NCI-H345 (cell line): ENCODE measurements at places on chromosomes 6 and 20.

DNA sequence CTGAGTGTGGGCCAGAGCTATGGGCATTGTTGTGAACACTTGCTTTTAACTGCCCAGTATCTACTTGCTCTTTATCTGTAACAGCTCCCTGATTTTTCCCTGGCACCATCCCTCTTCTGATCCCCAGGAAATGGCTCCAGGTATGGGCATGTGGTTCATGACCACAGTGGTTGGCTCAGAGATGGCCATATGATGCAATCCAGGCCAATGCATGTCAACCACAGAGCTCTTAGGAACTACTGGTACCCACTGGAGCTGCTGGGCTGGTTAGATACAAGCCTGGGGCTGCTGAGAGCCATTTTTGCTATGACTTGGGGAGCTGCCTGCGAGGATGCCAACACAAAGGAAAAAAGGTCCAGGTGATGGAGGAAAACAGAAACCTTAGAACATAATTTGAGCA is 55.6 kb downstream of the KCNB1 start:
- no peak for DNase-seq

GRCh38 chr6:18284261-18284660 is 19.9 kb upstream of the DEK start:
- no peak for DNase-seq

- no peak for DNase-seq
Observed at GRCh38 chr6:1775441-1775840, 165.7 kb downstream of the FOXC1 start.

DNA sequence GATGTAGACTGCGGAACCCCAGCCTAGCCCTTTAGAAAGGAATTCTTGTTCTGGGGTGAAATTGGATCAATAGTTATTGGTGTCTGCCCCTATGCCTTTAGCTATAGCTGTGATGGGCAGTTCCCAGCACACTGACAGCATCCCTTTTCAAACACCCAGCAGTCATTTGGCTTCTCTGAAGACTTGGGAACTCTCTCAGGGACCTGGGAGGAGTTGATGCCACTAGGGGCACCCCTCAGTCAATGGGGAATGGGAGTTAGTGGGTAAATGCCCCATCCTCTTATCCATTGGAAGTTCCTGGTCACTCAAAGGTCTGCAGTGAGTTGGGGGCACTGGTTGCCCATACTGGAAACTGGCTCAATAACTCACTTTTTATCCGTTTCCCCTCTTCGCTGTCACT is 31.6 kb upstream of the CSNK2A1 start:
- no peak for DNase-seq

GRCh38 chr6:142926494-142927270 is 18.3 kb downstream of the HIVEP2 start:
- DNase-seq = no peak

DNA sequence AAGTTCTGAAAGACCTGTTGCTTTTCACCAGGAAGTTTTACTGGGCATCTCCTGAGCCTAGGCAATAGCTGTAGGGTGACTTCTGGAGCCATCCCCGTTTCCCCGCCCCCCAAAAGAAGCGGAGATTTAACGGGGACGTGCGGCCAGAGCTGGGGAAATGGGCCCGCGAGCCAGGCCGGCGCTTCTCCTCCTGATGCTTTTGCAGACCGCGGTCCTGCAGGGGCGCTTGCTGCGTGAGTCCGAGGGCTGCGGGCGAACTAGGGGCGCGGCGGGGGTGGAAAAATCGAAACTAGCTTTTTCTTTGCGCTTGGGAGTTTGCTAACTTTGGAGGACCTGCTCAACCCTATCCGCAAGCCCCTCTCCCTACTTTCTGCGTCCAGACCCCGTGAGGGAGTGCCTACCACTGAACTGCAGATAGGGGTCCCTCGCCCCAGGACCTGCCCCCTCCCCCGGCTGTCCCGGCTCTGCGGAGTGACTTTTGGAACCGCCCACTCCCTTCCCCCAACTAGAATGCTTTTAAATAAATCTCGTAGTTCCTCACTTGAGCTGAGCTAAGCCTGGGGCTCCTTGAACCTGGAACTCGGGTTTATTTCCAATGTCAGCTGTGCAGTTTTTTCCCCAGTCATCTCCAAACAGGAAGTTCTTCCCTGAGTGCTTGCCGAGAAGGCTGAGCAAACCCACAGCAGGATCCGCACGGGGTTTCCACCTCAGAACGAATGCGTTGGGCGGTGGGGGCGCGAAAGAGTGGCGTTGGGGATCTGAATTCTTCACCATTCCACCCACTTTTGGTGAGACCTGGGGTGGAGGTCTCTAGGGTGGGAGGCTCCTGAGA is at the start of gene HFE:
HFE (plus strand) TSS at position 146 of the 832 bp plus-strand sequence; CDS start at position 158, 12 bp downstream.
- no peak for DNase-seq

DNA sequence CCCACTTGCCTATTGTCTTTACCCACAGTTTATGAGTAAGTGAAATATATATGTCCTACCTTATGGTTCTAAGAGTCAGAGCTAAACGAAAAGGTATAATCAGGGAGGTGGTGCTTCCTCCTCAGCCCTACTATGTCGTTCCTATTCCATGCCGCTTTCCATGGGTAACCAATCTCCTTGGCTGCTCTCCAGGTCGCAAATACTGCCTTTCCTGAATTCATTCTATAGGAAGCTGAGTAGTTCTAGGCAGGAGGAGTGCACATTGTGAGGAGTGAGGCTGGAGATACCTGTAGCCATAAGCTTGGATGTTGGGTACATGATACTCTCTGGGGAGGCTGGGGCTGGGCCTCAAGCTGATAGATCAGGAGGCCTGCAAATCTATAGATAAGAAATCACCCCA is 5.8 kb downstream of the IL20RA start:
- DNase-seq = no peak

DNA sequence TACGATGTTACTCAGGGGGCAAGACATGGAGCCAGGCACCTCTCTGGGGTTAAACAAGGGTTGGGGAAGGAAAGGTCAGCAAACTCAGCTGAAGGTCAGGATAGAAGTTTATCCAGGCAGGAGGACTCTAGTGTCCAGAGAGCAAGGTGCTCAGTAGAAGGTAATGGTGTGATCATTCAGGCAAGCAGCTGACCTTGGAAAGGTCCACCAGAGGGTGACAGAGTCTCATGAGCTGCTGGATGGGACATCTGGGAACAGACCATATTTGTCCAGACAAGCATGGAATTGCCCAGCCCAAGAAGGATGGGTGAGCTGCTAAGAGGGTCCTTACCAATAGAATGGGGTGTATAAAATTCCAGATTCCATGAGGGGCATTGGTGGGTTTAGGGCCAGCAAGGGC is 89.5 kb downstream of the MAP3K7 start:
- DNase-seq = no peak
